ENCODE measurements at places on chromosomes 2 and 18.
A peak's percentile ranks its signal among the peaks of the same experiment; 100 is the strongest.

- no peak for DNase-seq
Measured at GRCh38 chr2:28606986-28607441, 111.2 kb downstream of the PLB1 start.

- no peak for DNase-seq
Measured at GRCh38 chr2:162490761-162491470, 147.0 kb downstream of the GCA start.

DNA sequence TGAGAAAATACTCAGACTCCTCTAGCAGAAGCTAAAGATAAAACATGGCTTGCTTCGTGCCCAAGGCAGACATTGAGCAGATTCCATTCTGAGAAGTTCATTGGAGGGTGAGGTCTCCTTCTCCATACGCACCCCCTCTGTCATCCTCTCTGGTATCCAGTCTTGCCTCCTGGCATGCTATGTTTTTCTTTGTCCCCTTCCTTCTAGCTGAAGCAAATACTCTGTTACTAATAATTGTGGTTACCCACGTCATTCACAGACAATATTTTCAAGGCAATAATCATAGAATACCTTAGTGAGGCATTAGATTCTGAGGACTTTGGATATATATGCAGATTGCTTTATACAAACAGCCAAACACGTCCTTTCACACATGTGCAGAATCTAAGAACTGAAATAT lies 66.2 kb upstream of the KLF7 start:
- no peak for DNase-seq

DNA sequence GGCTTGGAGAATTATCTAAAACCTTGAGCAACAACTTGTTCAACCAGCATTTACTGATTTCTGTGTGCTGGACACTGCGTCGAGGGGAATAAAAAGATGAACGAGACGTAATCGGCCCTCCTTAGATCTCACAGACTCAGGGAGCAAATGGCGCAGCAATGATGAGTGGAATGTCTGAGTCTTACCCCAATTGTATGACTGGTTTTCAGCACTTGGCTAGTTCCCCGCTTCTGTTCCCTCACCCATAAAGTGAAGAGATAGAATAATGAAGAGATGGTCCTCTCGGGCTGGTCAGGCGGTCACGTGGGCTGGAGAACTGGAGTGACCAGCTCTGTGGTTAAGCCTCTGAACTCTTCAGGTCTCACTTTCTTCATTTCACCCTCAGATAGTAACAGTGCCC lies 17.3 kb upstream of the GATA6 start:
- DNase-seq = no peak

- DNase-seq = no peak
Measured at GRCh38 chr2:64439194-64439593, 14.8 kb upstream of the LGALSL start.

DNA sequence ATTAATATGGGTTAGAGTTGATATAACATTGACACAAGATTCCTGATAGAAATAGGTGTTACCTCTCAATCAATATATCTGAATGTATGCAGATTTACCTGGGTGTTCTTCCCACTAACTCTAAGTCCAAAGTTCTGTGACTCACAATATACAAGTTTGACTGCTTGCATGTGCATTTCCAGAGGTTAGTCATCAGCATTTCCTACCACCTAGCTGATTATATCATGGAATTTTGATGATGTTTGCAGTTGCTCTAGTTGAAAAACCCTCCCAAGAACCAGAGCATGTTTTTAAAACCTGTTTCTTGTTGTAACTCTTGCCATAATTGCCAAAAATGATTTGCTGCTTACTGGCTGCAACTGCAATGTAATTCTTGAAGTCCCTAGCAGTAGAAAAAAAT lies 15.0 kb upstream of the DSG1 start:
- DNase-seq = no peak

GRCh38 chr2:168907940-168908662 lies 7.0 kb downstream of the G6PC2 start:
- no peak for DNase-seq

GRCh38 chr2:217916504-217917254 lies 86.1 kb downstream of the TNS1 start:
- no peak for DNase-seq

GRCh38 chr18:30682672-30683071 lies 359.9 kb downstream of the DSC3 start:
- no peak for DNase-seq

DNA sequence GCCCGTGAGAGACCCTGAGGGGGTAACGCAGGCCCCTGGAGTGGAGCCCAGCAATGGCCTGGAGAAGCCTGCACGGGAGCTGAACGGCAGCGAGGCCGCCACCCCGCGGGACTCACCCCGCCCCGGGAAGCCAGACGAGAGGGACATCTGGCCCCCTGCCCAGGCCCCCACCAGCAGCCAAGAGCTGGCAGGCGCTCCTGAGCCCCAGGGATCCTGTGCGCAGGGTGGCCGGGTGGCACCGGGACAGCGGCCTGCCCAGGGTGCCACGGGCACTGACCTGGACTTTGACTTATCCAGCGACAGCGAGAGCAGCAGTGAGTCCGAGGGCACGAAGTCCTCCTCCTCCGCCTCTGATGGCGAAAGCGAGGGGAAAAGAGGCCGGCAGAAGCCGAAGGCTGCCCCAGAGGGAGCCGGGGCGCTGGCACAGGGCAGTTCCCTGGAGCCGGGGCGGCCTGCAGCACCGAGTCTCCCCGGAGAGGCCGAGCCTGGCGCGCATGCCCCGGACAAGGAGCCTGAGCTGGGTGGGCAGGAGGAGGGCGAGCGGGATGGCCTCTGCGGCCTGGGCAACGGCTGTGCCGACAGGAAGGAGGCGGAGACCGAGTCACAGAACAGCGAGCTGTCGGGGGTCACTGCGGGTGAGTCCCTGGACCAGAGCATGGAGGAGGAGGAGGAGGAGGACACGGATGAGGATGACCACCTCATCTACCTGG lies 35.1 kb downstream of the CTDP1 start:
- no peak for DNase-seq

- no peak for DNase-seq
Measured at GRCh38 chr2:174546519-174547506, 50.8 kb downstream of the WIPF1 start.

DNA sequence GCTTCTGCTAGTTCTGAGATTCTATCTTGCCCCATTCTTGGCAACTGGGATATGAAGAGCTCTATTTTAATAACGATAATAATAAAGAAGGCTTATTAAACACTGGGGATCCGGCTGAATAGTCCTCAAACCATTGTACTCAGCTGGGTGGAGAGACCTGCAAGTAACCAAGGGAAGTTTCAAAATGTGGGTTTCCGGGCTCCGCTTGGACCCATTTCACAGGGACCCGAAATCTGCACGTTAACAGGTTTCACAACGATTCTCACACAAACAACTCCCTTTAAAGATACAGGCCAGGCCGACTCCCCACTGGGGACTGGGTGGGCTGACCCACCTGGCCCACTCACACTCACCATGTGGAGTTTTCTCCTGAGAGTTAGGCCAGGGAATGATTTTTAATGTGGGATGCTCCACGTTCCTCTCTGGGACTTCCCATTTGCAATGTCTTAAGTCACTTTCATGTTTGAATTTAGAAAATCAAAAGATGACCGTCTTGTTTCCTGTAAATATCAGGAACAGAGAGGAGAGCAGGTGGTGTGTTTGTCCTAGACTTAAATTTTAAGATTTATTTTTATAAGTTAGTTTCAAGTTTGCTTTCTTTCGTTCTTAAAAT lies 96.3 kb downstream of the SH3RF3 start:
- DNase-seq = peak; percentile 76

GRCh38 chr2:196959734-196960338 lies 33.3 kb upstream of the PGAP1 start:
- no peak for DNase-seq

GRCh38 chr2:237604391-237604790 lies 13.9 kb upstream of the RAB17 start:
- DNase-seq = no peak

- DNase-seq = no peak
Measured at GRCh38 chr2:146734042-146734820, 1110.6 kb upstream of the ACVR2A start.

DNA sequence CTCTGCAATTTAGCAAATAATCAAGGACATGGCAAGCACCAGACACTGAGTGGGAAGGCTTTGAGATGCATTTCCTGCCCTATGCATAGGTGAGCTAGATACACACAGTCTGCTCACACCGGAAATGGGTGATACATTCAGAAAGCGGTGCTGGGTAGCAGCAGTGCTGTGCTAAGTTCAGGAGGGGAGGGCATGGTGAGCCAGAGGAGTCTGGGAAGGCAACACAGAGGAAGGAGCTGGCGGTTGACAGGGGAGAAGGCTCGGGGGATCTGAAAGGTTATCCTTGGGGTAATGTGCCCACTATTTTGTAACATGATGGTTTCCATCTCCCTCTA lies 57.4 kb upstream of the EPAS1 start:
- no peak for DNase-seq

DNA sequence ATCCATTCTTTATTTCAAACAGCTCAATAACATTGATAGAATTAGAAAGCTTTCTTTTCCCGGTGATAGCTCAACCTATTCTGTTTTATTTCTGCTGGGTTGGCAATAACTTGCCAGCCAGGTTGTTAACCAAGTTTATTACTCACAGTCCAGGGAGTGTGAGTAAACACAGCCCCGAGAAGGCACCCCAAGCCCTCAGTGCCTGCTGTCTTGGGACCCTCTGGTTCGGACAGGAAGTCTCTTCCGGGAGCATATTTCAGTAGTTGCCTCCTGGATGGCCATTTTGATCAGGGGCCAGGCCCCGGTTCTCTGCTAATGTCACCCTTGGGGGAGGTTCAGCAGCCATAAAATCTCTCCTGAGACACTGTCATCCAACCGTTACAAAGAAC lies 176.8 kb downstream of the INO80D start:
- no peak for DNase-seq

GRCh38 chr2:114714313-114714712 lies 271.9 kb downstream of the DPP10 start:
- DNase-seq = no peak

GRCh38 chr2:3756306-3756705 lies 52.9 kb downstream of the DCDC2C start:
- no peak for DNase-seq
